Omental fat pad (tissue), 4 donors: ENCODE measurements at places on chromosomes 2 and 18. TPM values are rescaled to one million over a fixed set of nuclear protein-coding genes. Genes with fewer than 3 reads are reported as not detected.

ANKRD62 gene
- total RNA-seq: not detected

RUFY4 gene
- total RNA-seq: not detected

ERICH2 gene
- not detected for total RNA-seq

ADAM17 gene
- 44.8 TPM for total RNA-seq

LBX2 gene
- total RNA-seq: 1.6 TPM

IRS1 gene
- total RNA-seq: 16.2 TPM

SPDYA gene
- 4.2 TPM for total RNA-seq

TUBA4B gene
- not detected for total RNA-seq

BCL11A gene
- 0.28 TPM for total RNA-seq

SRSF7 gene
- 105 TPM for total RNA-seq

DSG4 gene
- 0.63 TPM for total RNA-seq

UNC80 gene
- total RNA-seq: not detected

COL3A1 gene
- 340 TPM for total RNA-seq

CHRND gene
- not detected for total RNA-seq

M1AP gene
- 0.88 TPM for total RNA-seq
